Fibroblast of skin of left biceps (primary cell): ENCODE measurements at places on chromosomes 6 and 20.

DNA sequence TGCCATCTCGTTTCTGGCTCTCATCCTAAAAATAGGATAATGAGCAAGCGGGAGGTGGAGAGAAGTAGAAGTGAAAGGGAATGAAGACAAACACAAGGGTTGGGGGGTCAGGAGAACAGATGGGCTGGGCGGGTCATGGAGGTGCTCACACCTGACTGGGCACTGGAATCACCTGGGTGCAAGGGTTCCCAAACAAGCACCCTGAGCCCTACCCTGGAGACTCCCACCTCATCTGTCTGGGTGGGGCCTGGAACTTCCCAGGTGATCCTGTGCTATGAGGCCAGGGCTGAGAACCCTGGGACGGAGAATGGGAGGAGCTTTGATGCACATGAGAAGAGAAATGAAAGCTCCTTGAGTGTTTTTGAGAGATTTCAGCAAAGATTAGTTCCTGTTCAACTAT lies 223.6 kb downstream of the ANKRD60 start:
- DNase-seq, result no peak

DNA sequence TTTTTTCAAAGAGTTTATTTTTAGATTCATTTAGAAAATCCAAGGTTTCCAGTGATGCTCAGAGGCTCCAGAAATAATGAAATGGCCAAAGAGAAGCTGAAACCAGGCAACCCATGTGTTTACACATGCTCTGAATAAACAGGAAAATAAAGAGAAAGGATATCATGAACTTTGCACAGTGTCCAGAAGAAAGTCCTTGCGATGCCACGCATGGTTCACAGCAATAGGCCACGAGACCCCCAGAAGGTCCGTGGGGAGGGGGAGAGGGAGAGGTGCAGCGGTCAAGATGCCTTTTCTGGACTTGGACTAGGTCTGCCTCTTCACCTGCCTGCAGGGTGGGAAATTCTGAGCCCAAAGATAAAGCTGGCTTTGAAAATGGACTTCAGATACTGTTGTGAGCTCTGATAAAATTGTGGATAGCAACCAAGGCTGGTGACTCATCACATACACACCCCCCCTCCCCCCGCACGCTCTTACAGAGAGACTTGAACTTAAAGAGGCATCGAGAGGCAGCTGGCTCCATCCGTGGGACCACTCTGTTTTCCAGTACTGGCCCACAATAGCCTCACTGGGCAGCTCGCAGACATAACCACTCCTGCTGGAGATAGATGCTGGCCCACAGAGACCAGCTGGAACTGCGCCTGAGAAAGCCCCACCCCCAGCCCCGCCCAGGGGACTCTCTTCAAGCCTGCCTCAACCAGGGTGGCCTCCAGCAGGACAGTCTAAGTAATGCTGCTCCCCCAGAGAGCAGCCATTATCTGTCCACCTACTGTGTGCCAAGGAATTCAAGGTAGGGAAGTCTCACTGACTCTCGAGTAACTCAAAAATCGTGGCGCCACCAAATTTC lies 21.2 kb upstream of the NFATC2 start:
- peak; percentile 58 for DNase-seq

- no peak for DNase-seq
Measured at GRCh38 chr6:56026455-56027180, 151.2 kb upstream of the BMP5 start.

- DNase-seq, result no peak
Measured at GRCh38 chr6:90190752-90191395, 105.8 kb downstream of the BACH2 start.

DNA sequence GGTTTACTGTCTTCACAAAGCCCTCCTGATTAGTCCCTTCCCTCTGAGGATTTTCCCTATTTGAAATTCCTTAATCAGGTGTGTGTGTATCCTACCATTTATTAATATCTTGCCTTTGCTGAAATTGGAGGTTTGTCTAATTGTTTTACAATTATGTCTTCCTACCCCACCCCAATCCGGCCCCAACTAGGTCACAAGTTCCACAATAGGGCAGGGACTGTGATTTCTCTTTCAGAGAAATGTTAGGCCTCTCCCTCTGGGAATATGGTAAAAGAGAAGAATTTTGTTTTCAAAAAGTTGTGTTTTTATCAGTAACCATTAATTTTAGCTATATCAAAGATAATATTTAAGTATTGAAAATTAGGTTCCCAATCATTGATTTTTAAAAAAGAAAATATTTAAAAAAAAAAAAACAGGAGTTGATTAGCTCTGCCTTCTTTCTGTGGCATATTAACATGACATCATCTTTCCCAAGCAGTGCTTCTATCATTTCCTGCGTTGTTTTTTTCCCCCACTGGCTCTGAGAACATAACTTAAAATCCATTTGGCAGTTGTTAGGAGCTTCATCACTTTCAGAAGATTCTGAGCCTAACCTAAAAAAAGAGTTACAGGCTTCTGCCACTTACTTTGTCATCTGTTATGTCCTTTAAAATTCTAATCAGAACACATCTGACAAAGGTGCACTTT lies 36.1 kb downstream of the BLOC1S5 start:
- DNase-seq, result peak; percentile 11

DNA sequence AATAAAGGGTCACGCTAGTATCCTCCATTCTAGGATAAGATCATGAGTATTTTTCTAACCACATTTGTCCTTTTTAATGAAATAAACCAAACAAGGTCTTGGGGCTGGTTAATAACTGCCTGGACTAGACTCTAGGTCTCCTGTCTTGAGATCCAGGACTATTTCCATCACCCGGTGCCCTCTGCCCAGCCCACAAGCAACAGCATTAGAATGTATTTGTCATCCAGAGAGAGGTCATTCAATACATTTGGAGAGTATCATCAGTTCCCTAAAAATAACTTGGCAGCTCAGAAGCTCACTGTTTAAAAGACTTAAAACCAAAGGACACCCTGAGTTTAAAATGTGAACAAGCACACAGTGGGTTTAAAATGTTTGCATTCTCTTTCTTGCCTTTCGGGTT lies 4.4 kb upstream of the RBM24 start:
- DNase-seq, result no peak

DNA sequence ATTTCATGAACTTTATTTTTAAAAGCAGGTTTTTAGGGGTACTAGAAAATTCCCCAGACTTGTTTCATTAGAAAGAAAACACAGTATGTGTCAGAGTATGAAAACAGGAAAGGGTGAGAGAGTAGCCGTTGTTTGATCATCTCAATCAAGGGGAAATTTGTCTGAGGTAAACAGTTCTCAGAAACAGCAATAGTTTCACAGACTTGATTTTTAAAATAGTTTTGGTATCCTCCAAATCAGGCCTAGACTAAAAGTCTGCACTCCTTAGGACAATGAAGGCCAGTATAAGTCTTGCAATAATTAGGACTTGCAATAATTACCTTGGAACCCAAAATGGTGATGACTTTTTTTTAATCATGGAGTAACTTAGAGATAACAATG lies 176.6 kb upstream of the TAB2 start:
- no peak for DNase-seq

DNA sequence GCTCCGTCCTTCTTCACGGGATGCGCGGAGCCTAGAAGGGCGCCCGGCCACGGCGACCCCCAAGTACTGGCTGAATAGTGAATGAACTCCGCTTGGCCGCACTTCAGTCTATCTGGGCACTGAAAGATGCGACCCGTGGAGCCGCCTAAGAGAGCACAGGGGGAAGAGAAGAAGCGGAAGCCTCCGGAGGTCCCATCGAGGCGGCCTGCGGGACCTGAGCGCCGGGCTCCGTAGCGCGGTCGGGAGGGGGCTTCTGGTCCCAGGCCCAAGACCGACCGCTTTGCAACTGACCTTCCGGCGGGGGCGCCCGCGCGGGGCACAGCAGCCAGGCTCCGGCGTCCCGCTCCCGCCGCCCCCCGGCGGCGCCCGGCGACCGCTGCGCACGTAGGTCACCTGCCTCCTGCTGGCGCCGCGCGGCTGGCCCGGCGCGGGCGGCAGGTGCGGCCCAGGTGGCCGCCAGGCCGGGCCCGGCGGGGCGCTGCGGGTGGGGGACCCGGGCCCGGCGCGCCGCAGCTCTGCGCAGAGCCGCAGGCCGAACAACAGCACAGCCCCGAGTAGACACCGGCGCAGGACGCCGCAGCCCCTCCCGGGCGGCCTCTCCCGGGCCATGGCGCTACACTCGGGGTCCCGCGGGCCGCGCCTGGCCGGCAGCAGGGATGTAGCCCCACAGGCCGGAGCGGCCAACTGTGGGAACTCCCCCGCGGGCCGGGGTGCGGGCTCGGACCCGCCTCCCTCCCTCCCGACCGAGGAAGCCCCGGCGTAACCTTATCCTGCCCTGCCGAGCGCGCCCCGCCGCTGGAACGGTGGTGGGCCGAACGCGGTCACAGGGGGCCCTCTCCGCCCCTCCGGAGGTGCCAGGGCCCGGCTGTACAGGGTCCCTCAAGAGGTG lies at the start of gene METTL24:
METTL24 (minus strand) TSS at position 686 of the 889 bp plus-strand sequence; CDS start at position 609, 77 bp downstream.
- DNase-seq, result no peak

DNA sequence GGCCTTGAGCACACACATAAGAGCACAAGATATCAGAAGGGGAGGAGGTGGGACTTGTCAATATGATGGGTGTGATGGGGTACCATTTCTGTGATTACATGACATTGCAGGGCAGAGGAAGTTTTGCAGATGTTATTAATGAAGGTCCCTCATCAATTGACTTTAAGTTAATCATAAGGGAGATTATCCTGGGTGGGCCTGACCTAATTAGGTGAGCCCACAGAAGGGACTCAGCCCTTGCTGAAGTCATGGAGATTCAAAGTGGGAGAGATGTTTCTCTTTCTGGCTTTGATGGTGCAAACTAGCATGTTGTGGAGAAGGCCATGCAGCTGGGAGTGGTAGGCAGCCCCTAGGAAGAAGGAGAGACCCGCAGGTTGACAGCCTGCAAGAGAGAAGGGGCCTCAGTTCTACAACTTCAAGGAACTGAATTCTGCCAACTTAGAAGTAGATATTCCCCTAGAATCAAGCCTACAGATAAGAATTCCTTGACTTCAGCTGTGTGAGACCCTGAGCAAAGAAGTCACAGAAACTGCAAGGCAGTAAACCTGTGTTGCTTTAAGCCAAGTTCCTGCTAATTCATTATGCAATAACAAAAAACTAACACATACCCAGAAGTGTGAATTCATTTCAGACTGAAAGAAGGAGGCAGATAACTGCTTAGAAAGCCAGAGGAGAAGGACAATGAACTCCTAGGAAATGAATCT lies 131.3 kb downstream of the LRFN2 start:
- no peak for DNase-seq

GRCh38 chr6:111973927-111974639 lies 79.8 kb upstream of the CCN6 start:
- peak; percentile 38 for DNase-seq

DNA sequence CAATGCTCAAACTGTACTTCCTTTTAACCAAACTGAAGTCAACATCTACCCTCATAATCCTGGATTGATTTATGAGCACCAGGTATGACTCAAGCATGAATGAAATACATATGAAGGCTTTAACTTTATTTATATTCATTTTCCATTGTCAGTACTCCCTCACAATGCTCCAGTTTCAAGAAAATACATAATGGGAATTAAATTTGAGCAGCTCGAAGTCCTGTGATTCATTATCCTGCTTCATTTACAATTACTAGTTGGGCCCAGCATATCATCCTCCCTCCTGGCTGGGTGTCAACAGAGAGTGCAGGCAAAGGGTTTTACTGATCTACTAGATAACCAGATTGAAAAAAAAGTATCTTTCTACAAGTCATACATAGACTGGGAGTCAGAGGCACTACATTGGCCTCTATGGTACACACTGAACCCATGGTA lies 10.1 kb downstream of the SAMHD1 start:
- no peak for DNase-seq

GRCh38 chr6:25088513-25088912 lies 152.8 kb upstream of the RIPOR2 start:
- peak; percentile 7 for DNase-seq

- DNase-seq, result no peak
Measured at GRCh38 chr6:29887330-29887818, 55.0 kb upstream of the HLA-A start.

DNA sequence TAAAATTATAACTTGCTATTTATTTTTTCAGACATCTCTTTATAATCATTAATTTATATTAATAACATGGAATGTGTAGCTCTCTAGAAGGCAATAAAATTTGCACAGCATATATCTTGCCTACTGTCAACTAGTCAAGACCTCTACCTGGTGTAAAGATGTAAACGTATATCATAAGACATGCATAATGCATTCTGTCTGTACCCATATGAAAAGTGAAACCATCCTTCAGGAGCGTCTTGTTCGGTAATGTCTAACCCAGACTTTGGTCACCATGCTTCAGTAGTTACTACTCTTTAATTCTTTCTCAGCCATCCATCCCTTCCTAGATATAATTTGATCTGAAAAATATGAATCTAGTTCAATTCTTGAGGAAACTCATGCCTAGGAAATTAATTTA lies 21.0 kb downstream of the CEP43 start:
- no peak for DNase-seq

DNA sequence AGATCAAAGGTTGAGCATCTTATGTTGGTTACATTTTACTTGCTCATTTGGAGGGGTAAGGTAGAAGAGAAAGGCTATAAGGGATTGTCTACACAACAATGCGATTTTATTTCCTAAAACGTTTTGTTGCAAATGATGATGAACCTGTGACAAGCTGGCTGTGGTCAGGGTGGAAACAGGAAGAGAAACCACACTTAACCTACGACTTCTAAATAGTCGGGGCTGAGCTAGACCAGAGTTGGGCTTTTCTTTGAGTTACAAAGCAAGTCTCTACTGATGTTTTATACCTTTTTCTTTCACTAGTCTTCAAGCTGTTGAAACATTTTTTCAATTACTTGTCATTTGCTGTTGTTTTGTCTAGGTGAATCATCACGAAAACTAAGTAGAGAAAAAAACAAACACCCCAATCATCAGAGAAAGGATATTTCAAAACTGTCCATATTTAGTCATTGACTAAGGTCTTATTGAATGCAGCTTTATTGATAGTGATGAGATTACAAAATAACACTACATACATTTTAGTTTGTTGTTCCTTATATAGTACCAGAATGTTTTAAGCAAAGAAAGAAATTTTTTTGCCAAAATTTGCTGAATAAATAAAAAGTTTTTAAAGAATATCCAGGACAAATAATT lies 18.0 kb downstream of the KLHL31 start:
- DNase-seq, result no peak

GRCh38 chr6:134074151-134075055 lies 22.0 kb upstream of the SLC2A12 start:
- DNase-seq, result no peak

- DNase-seq, result no peak
Measured at GRCh38 chr20:15702161-15702560, 871.1 kb downstream of the KIF16B start.

GRCh38 chr20:19590382-19590781 lies 167.7 kb upstream of the RIN2 start:
- DNase-seq, result no peak

- DNase-seq, result no peak
Measured at GRCh38 chr6:95601133-95601532, 23.8 kb downstream of the MANEA start.

DNA sequence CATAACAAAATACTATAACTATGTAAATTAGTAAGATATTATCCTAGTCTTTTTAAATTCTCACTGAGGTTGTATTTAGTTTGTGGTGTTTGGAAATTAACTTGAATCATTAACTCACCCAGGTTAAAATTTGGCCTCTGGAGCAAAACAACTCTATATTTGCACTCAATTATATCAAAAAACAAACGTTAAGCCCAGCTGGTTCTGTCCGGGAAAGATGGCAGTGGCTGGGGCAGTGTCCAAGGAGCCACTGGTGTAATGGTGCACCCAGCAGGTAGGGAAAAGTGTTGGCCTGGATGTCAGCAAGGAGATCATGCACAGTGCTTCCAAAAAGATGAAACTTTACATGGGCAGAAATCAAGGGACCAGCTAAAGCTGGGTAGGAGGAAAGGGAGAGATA lies 285.3 kb upstream of the CITED2 start:
- DNase-seq, result no peak
